ENCODE measurements at places on chromosomes 11 and 22.
A peak's percentile ranks its signal among the peaks of the same experiment; 100 is the strongest.

DNA sequence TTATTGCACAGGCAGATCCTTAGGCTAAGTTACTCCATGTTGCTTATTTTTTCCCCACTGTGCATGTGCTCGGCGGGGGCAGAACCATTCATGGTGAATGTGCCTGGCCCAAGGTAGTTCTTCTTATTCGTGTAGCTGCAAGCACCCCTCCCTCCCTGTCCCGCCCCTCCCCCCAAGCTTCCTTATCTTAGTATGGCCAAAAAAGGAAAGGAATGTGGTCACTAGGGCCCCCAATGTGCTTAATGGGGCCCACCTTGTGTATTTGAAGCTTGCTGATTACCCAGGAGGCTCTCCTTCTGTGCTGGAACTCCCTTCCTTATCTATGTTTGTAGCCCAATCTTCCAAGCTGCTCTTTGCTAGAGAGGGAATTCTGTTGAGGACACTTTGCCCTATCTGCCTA, 1259.7 kb upstream of the RAG2 start:
- DNase-seq: no peak

DNA sequence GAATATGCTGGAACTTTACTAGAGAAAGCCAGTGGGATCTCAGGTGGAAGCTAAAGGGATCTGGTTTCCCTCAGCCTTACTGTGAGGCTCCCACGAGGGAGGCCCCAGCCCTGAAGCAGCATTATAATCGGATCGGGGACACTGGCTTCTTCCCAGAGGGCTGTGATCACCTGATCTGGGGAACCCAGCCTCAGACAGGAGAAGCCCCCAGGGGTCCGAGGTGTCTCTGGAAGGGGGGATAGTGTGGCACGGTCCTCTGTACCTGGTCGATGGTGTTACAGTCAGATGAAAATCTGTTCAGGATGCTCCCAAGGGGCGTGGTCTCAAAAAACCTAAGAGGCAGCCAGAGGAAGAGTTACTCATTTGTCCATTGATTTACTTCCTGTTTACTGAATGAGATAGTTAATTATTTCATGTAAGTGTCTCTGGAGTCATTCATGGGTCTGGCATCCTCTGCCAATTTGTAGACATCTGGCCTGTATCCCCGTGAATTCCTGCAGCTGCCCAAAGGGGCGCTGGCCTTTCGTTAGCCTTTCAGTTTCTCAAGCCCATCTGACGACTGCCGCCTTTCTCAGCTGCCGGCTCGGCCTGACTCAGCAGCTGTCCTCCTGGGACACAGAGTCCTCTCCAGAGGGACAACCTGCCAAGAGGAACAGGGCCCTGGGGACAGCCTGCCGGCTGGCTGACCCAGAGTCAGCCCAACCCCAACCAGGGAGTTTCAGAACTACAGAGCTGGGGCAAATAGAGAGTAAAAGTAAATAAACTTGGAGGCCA, 17.0 kb upstream of the KCNJ11 start:
- DNase-seq: peak; percentile 82

DNA sequence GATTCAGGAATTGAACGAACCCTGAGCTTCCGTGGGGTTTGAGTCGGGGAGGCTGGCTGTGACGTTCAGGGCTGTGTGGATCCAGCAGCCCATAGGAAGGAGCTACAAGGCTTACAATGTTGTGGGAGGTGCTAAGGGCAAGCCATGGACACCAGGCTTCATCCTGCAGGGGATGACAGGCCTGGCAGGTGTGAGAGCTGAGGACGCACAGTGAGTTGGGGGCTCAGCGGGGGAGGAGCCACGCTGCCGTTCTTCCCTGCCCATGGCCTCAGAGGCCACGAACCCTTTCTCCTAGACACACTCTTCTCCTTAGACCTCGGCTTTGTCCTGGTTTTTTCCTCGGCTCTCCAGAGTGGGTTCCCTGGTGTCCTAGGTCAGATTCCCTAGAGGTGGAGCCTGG, 113.3 kb upstream of the SLC22A12 start:
- no peak for DNase-seq

- DNase-seq: no peak
Measured at GRCh38 chr11:63553759-63554158, 9.4 kb downstream of the PLAAT2 start.

- DNase-seq: no peak
Measured at GRCh38 chr11:127055236-127055635, 54.7 kb upstream of the KIRREL3 start.

DNA sequence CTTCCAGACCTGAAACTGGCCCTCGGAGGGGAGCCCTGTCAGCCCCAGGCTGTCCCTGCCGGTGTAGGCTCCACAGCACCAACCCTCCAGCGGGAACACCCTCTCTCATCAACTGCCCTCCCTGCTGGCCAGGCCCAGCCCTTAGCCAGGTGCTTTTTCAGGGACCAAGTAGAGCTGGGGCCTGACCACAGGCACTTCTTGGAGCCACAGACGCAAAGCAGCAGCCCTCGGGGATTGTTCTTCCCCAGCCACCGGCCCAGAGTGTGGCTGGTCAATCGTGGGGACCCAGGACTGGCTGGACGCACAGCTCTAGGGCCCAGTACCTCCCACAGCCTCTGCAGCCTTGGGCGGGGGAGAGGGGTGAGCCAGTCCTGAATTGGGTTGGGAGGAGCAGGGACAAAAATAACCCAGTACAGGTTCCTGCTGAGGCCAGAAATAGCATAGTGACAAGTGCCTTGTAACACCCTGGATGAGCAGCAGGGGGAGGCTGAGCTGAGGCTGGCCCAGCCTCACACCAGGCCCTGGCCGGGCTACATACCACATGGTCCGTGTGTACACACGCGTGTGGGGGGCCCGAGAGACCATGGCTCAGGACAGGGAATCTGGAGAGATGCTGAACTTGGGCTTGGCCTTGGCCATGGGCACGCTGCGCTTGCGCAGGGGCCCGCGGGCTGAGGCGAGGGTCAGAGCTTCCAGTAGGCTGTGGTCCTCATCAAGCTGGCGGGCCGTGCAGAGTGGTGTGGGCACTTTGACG, 2.0 kb downstream of the KCNJ11 start:
- peak; percentile 45 for DNase-seq

DNA sequence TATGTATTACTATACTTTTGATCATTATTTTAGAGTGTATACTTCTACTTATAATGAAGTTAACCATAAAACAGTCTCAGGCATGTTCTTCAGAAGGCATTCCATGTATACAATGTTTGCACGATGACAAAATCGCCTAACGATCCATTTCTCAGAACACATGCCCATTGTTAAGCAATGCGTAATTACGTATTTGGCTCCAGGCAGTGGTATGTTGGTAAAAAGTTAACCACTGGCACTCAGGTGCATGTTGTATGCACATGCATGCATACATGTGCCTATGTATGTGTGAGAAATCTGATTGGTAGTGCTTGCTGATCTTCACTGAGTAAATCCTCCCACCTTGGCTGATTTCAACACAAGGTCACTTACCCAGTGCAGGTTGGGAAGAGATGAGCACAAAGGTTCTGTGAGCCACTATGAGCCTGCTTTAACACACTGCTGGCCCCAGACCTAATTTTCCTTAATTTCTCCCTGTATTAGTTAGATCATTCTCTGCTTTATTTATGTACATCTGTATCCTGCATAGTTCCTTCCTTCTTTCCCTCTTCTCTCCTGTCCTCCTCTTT, 164.6 kb downstream of the ARHGAP42 start:
- no peak for DNase-seq

GRCh38 chr11:124961972-124962609, 8.1 kb downstream of the CCDC15 start:
- DNase-seq: no peak

- DNase-seq: peak; percentile 17
Measured at GRCh38 chr11:12674936-12675696, 895 bp downstream of the TEAD1 start.

GRCh38 chr11:129408865-129409444, 33.3 kb downstream of the BARX2 start:
- no peak for DNase-seq

GRCh38 chr11:17353821-17354600, 2.4 kb downstream of the NCR3LG1 start:
- no peak for DNase-seq

GRCh38 chr11:35144136-35144741, 5.3 kb downstream of the CD44 start:
- no peak for DNase-seq

- DNase-seq: no peak
Measured at GRCh38 chr11:28932940-28933339, 824.8 kb downstream of the METTL15 start.

GRCh38 chr11:112211536-112211935, 14.7 kb upstream of the PTS start:
- DNase-seq: no peak

- no peak for DNase-seq
Measured at GRCh38 chr11:67264877-67265632, 1.2 kb upstream of the GRK2 start.

GRCh38 chr11:6319001-6319703, 1.1 kb downstream of the CAVIN3 start:
- no peak for DNase-seq

GRCh38 chr22:42000466-42000865, 1.9 kb downstream of the WBP2NL start:
- no peak for DNase-seq

DNA sequence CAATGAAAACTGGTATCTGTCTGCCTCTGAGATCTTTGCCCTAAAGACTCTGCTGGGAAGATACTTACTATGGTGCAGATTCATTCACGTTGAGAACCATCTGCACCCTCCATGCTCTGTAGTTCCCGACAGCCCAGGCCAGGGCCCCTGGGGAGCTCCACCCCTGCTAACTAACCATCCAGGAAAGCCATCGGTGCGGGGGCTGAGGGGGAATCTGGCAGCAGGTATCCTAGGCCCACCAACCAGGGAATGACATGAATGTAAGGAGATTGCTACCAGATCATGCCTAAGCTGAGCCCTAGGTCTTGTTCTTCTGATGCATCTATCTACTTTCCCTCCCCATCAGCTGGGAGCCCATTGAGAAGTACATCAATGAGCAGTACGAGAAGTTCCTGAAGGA, 11.3 kb upstream of the WBP2NL start:
- DNase-seq: no peak

- DNase-seq: no peak
Measured at GRCh38 chr22:22479999-22480532, 28.5 kb downstream of the ZNF280B start.

DNA sequence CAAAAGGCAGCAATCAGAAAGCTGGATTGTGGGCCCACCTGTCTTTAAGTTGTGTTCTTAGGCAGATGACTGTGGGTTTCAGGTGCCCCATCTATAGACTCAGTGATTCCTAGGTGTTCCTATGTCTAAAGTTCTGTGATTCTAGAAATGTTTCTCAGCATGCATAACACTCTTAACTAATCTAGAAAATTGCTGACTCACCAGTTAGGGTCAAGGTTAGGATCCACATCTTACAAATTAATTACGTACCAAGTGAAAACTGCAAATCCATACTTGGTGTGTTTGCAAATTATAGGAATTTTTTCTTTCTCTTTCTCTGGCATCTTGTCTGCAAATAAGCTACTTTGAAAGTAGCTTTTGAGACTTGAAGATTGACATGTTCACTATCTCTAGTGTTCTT, 7.7 kb downstream of the CECR2 start:
- no peak for DNase-seq

DNA sequence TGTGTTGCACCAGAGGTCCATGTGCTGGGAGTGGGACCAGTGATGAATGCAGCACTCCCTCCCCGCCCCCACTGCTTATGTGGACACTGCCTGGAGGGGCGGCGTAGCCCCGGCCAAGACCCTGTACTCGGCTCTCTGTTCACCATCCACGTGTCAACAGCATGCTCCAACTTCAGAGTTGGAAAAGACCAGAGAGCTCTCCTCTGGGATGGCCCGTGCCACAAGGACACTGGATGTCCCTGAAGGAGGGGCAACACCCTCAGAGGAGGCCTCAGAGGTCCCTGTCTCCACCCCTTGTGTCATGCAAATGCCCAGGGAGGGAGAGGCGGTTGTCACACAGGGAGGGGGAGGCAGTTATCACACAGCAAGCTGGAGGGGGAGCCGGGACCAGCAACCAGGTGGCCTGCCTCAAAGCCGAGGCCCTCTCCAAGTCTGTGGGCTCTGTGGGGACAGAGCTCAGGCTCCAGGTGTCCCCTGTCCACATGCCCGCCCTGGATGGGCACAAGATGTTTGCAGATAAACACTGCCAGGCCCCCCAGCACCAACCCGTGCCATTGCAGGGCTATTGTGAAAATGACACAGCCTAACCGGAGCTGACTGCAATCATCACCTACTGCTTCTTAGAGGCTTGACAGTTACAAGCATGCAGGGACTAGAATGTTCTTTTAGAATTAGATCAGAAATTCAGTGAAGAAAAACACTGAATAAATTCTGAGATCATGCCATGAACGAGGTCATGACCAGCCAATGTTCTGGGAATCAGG, 121.1 kb downstream of the PHF21B start:
- no peak for DNase-seq

- no peak for DNase-seq
Measured at GRCh38 chr22:23875801-23876200, 18.1 kb downstream of the SLC2A11 start.

GRCh38 chr22:44500599-44500998, 2.6 kb upstream of the RTL6 start:
- DNase-seq: no peak

GRCh38 chr22:49749885-49750510, 77.7 kb downstream of the BRD1 start:
- DNase-seq: no peak

- DNase-seq: no peak
Measured at GRCh38 chr11:65793144-65793581, 6.3 kb downstream of the OVOL1 start.

- no peak for DNase-seq
Measured at GRCh38 chr11:128231845-128232410, 355.4 kb downstream of the ETS1 start.

DNA sequence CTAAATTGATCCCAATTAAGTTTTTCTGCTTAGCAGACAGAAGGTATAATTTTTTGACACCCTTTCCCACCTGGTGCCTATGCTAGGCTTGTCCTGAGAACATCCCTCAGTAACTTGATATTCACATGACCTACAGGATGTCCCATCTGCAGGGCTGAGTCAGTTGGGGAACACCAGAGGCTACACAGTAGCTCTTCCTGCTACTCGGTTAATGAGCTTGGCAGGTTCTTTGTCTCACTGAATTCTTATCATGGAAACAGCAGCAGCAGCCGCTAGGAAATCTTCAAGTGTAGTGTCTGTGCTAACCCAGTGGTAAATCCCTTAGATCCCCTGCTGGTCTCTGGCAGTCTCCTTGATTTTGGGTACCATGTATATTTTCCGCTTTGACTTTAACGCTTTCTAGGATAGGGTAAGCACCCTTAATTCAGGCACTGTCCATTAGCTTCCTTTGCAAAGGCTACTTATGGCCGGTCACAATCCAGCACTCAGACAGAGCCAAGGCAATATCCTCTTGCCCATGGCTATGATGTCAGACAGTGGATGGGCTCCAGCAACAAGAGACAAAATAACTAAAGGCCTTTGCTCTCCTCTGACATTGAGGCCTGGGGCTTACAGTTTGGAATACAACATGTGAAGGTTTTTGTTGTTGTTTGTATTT, 8.5 kb downstream of the MRPL16 start:
- no peak for DNase-seq

Measured in substantia nigra (tissue), 51 donors.